Activated CD4-positive, alpha-beta T cell treated with anti-CD3 and anti-CD28 coated beads for 48 hours (primary cell): ENCODE measurements at places on chromosomes 2 and 18.

- no peak for DNase-seq
Measured at GRCh38 chr18:43875511-43875910, 598.2 kb upstream of the SYT4 start.

DNA sequence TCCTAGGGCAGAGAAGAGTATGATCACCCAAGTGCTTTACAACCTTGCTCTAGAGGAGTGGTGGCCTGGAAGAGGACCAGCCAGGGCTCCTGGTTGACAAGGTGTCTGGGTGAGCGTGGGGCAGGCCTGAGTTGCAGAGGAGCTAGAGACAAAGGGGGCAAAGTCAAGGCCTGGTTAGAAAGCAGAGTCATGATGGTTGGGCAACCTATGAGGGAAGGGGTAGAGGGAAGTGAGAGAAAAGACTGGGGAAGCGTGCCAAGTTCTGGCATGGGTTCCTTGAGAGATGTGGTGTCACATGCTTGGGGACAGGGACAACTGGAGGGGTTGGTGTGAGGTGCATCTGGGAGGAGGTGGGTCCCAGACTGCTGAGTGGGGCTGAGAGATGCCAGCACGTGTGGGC lies 13.5 kb downstream of the ZFP36L2 start:
- no peak for DNase-seq

- DNase-seq = no peak
Measured at GRCh38 chr2:181304011-181304844, 153.0 kb upstream of the ITGA4 start.

GRCh38 chr2:131044075-131044756 lies 49.0 kb downstream of the FAM168B start:
- DNase-seq = no peak

- DNase-seq = no peak
Measured at GRCh38 chr2:73036766-73037165, 34.7 kb downstream of the SFXN5 start.
